Activated naive CD4-positive, alpha-beta T cell treated with anti-CD3 and anti-CD28 coated beads, Interleukin-2, amount 10 ng/mL, durations not matched to agents 7 days and 5 days (primary cell): ENCODE measurements at places on chromosomes 3 and 15.

- H3K4me1 ChIP-seq = no peaks in the 10 kb centered on the region
- DNase-seq = no peak
- no peaks in the 10 kb centered on the region for H3K36me3 ChIP-seq
These were observed 14.1 kb downstream of the KLF15 start for GRCh38 chr3:126342991-126343648.

DNA sequence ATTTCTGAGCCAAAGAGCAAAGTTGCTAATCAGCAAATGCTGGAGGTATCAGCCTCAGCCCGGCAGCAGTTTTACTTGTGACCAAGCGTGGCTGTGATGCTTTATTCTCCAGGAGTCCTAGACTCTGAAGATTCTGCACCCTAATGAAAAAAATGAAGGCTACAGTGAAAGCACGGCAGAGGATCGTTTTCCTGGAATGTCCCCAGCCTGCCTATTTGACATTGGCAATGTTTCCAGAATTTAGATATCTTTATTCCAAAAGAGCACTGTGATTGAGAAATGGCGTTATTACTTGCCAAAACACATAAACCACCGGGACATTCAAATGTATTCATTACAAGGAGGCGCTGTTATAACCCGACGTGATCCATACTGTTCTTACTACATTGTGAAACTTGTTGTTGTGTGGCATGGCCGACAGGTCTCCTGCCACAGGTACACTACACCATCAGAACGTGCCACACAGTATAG lies 263.8 kb downstream of the SLCO3A1 start:
- H3K36me3 ChIP-seq = peaks cover 25% of the 10 kb centered on the region
- H3K4me3 ChIP-seq = no peak overlapping the region
- no peaks in the 10 kb centered on the region for H3K4me1 ChIP-seq
- DNase-seq = no peak
- H3K27me3 ChIP-seq = no peaks in the 10 kb centered on the region

DNA sequence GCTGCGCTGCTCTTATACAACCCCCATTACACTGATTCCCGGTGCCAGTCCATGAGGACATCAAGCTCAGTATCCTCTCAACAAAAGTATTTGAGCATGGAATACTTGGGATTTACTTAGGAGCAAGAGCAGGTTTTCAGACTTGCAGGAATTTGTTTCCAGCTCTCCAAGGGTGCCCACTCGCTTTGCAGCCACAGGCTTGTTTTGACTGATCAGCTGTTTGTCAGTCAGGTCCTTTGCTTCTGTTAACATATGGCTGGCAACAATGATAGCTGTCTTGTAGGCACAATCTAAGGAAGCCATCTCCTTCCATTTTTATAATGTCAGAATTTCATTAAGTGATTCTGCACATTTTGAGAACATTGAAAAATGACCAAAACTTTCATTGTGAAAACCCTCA lies 38.2 kb upstream of the MCF2L2 start:
- no peak for DNase-seq
- H3K36me3 ChIP-seq = no peaks in the 10 kb centered on the region
- peaks cover 17% of the 10 kb centered on the region for H3K4me1 ChIP-seq
- peaks cover 6% of the 10 kb centered on the region for H3K27me3 ChIP-seq

GRCh38 chr15:60840703-60841411 lies 361.9 kb upstream of the ICE2 start:
- peak; percentile 69 for DNase-seq
- H3K4me1 ChIP-seq = peaks cover 70% of the 10 kb centered on the region
- H3K4me3 ChIP-seq = peak overlapping the region; percentile 55
- H3K27me3 ChIP-seq = peaks cover 12% of the 10 kb centered on the region
